Stimulated activated memory B cell treated with anti-CD40 and anti-IgM and Interleukin-4, amounts not matched to agents 10 μg/mL and 1 μg/mL and 100 μg/mL, for 72 hours (primary cell): ENCODE measurements at places on chromosomes 4 and X.
A peak's percentile ranks its signal among the peaks of the same experiment; 100 is the strongest.

DNA sequence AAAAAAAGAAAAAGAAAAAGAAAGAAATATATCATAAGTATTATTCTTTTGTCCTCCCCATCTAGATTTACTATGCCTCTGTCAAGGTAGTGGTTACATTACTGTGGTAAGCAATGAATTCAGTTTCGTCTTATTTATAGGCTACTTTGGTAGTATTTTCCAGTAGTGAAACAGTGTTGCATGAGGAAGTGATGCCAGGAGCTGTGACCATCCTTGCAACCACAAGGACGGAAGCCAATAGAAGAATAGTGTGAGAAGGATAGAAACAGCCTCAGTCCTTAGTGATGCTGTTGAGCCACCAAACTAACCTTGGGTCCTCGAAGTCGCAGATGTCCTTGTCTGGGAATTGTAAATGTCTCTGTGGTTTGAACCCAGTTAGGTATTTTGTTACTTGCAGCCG lies 328.5 kb downstream of the PPP3CA start:
- peak; percentile 91 for ATAC-seq

DNA sequence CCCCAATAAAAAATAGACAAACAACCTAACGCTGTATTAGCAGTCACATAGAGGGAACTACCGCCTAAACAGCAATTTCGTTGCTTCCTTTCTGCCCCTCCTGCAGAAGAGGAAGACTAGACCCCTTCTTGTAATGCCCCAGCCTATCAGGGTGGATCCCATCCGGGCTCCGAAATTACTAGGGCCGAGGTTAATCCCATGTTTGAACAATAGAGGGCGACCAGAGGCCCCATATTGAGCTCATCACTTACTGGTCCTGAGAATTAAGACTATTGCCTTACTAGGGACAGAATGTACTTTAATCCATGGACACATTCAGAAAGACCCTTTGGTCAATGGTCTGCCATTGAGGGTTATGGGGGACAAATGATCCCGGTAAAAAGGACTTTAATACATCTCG lies 11.8 kb upstream of the ZNF630 start:
- peak; percentile 68 for ATAC-seq

GRCh38 chr4:101252721-101253120 lies 94.6 kb downstream of the PPP3CA start:
- ATAC-seq, result no peak

DNA sequence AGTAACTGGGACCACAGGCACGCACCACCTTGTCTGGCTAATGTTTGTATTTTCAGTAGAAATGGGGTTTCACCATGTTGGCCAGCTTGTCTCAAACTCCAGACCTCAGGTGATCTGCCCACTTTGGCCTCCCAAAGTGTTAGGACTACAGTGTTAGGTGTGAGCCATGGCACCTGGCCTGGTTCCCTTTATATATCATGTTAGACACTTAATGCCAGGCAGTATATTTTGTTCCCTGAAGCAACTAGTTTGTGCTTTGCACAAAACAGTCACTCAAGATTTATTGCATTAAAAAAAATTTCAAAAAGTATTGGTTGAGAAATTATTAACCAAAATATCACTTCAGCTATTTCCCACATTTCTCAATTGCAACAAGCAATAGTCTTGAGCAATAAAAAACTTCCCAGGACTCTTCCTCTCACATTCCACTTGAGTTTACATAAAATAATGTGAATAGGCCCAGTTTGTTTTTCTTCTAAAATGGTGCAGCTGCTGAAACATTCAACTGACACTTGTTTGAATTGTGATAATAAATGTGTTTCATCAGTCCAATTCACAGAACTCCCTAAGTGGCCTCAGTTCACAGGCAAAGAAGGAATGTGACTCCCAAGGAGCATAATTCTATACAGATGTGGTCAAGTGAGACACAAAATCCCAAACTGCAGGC lies 22.7 kb downstream of the CXCL1 start:
- no peak for ATAC-seq

GRCh38 chrX:40064055-40064597 lies 33.6 kb downstream of the BCOR start:
- ATAC-seq, result no peak
